ENCODE measurements at places on chromosomes 5 and 9. TPM values are rescaled to one million over a fixed set of nuclear protein-coding genes. Genes with fewer than 3 reads are reported as not detected.
A peak's percentile ranks its signal among the peaks of the same experiment; 100 is the strongest.

- DNase-seq = no peak
These were observed 80.5 kb downstream of the PLPP1 start for GRCh38 chr5:55454282-55454681.

GRCh38 chr5:110853267-110853666 is 114.5 kb downstream of the SLC25A46 start:
- DNase-seq = peak; percentile 80

GRCh38 chr5:55620009-55620765 is 85.4 kb upstream of the PLPP1 start:
- no peak for DNase-seq

- no peak for DNase-seq
These were observed 50.3 kb downstream of the MAP1B start for GRCh38 chr5:72157625-72157962.

The MZB1 gene
- 0.21 TPM for total RNA-seq

- DNase-seq = no peak
These were observed 98.9 kb upstream of the SPATA31D4 start for GRCh38 chr9:81829195-81829882.

The MEIKIN gene
- not detected for total RNA-seq

DNA sequence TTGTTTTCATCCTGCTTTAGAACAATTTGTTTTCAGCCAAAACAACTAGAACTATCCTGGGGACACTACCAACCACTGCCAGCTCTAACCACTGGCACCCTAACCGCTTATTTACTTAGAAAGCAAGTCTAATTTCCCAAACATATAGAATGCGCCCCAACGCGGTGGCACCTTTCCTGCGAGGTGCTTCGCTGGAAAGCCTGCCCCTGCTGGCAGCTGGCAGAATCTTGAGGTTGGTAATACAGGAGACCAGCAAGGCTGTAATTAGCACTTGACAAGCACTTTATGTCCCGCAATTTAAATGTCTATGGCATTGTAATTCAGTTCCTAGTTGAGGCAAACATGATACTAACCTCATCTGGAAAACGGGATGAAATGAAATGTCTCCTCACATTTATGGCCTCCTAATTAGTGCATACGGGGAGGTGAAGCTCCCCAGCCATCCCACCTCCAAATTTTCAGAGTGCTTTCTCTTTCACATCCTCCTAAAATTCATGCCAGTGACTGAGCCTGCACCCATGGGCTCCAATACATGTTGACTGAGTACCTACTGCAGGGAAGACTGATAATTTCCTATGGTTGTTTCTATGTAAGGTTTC is 30.4 kb downstream of the GABBR2 start:
- no peak for DNase-seq

DNA sequence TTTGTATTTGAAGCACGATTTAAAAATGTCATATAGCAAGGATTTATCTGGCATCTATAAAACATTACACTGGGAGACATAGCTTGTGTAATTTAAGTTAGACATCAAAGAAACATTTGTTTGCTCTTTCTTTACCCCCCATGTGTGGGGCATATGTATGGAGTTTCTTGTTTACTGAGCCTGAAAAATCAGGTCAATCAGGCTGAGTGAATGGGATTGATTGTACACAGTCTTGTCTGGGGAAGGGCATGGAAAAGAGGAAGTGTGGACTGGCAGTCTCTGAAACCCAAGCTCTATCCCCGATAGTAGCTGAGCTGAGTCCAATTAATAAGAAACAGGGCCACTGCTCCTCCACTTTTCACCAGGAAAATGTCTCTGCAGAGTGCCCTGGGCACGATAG is 49.4 kb downstream of the SLC46A2 start:
- no peak for DNase-seq

- DNase-seq = no peak
These were observed 188.3 kb downstream of the GRIA1 start for GRCh38 chr5:153678617-153679329.

The TAL2 gene
- total RNA-seq = not detected

The TNFSF8 gene
- not detected for total RNA-seq

DNA sequence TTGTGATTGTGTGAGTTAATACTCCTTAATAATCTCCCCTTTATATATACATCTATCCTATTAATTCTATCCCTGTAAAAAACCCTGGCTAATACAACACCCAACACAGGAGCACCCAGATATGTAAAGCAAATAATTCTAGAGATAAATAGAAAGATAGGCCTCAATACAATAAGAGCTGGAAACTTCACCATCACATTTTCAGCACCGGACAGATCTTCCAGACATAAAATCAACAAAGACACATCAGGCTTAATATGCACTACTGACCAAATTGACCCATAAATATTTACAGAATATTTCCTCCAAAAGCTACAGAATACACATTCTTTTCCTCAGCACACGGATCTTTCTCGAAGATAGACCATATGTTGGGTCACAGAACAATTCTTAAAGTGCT is 71.0 kb upstream of the ST8SIA4 start:
- DNase-seq = no peak

- no peak for DNase-seq
These were observed 82.6 kb upstream of the EQTN start for GRCh38 chr9:27379311-27380251.

DNA sequence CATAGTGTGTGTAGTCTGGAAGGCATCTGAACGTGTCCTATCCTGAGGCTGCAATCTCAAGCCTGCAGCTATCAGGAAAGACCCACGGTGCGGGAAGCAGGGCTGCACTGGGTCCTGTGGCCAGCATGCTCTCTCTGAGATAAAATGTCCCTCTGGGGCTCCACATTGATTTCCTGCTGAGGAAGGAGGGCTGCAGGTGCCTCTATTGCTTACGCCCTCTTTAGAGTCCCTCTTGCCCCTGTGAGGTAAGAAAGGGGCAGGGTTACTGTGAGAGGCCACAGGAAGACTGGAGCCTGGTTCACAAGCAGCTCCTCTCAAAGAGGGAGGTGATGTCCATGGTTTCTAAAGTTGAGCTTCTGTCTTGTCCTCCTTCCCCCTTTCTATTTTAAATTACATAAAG is 299.9 kb upstream of the RFX3 start:
- no peak for DNase-seq

The ENTPD8 gene
- total RNA-seq = not detected

GRCh38 chr5:146909255-146910068 is 30.9 kb upstream of the PPP2R2B start:
- no peak for DNase-seq

DNA sequence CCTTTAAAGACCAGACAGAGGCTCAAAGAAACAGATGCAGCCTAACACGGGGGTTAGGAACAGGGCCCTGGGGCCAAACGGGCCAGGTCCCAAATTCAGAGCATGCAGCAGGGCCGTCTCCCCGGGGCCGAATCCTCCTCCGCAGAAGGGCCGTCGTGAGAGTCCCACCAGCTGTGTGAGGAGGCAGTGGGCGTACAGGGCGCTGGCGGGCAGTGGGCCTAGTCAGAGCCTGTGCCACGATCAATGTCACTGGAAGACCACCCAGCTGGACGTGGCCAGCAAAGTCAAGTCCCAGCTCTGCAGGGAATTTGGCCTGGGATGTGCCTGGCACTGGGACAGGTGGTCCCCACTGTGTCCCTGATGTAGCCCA is 15.8 kb upstream of the FCN2 start:
- no peak for DNase-seq

- no peak for DNase-seq
These were observed 59.3 kb upstream of the MYO10 start for GRCh38 chr5:16995372-16995771.

DNA sequence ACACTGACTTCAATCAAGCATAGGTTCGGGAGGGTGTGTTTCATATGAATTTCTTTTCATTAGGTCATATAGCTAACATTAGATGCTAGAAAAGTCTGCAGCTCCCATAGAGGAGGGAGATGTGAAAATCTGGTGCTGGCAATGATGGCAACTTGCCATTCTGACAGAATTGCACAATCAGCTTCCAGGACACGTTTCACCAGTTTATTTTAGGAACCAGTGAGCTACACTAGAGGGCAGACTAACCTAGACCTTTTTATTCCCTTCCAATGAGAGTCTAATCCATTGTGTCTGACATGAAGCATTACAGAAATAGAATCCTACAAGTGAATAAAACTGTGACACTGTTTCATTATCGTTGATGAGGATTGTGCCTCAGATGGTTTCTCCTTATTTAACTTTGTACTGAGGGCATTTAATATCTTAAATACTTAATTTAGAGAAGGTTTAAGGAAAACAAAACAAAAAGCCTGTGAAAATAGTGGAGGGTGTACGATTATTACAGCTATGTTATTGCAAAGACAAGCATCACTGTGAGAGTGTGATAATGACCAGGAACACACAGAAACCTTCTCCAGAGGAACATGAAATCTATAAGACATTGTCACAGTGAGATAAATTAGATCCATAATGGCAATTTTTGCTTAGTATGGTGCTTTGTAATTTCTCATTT is 363.3 kb upstream of the RPS23 start:
- DNase-seq = peak; percentile 69

The RGS14 gene
- 19.6 TPM for total RNA-seq

DNA sequence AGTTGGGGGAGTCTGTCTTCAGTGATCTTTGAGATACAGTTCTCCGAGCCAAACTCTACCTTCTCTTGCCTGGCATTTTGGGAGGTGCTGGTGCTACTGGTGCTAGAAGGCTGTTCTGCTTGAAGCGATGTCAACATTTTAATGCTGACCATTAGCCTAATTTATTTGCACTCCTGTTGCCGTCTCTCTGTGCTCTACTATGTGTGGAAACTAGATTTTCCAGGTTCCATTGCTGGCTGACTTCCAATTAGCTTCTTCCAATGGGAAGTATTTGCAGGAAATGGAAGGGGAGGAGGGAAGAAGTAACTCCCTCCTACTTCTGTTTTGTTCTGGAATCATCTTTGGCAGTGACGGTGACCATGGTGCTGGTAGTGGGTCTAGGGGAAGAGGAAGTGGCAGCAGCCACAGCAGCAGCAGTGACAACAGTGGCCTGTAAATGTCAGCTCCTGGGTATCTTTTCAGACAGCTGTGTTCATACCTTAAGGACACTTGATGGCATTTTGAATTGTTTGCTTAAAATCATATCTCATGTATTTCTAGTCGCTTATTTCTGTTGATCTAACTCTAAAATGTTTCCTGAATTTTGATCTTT is 7.9 kb downstream of the TXNDC8 start:
- DNase-seq = no peak

- DNase-seq = no peak
These were observed 417.1 kb upstream of the DAP start for GRCh38 chr5:11177999-11178711.

DNA sequence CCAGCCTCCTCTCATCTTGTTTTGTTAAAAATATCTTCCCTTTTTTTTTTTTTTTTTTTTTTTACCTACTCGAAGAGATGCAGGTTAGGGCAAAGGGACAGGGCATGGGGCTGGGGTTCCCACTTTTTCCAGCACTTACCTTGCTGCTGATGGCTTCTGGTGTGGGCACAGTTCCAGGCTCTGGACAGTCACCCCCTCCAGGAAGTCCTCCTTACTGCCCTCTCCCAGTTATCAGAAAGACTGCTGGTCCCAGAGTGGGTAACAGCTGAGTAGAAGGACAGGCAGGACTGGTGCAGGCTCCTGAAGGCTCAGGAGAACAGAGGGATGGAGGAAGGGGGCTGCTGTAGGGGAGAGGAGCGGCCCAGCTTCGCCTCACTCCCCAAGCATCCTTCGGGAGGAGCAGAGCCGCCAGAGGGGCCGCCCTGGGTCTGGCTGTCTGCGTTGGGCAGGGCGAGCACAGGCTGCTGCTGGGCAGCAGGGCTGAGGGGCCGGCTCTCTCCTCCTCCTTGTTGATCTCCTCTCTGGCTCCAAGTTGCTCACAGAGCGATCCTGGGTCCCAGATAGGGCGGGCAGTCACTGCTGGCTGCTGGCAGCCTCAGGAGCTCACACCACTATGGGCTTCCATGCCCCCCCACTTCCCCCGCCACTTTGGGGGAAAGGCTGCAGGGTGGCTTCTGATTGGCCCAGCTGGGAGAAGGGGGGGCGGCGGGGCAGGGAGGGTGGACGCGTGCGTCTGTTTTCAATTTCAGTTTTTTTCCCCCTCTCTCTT is at the start of gene PDGFRB:
Gene PDGFRB (minus strand): TSS at position 588 of the 769 bp plus-strand sequence. CDS start 18,798 bp downstream, outside the sequence.
- DNase-seq = no peak

- DNase-seq = no peak
These were observed 55.3 kb downstream of the SMIM23 start for GRCh38 chr5:171840711-171841522.

The SLC34A1 gene
- total RNA-seq = not detected

DNA sequence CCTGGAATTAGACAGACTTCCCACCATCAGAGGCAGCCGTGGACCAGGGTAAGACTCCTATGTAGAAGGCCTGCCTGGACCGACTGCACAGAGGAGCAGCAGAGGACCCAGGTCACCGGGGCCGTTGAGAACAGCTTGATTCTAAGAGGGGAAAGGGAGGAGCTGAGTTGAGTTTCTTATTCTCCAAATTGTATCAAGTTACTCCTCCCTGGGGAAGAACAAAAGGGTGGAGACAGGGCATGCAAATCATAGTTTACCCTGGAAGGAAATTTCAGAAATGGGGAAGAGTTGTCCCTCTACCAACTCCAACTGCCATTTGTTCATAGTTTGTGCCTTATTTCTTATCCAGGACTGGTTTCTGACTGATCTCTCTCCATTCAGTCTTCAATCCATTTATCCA is 20.9 kb upstream of the SLC31A2 start:
- no peak for DNase-seq

DNA sequence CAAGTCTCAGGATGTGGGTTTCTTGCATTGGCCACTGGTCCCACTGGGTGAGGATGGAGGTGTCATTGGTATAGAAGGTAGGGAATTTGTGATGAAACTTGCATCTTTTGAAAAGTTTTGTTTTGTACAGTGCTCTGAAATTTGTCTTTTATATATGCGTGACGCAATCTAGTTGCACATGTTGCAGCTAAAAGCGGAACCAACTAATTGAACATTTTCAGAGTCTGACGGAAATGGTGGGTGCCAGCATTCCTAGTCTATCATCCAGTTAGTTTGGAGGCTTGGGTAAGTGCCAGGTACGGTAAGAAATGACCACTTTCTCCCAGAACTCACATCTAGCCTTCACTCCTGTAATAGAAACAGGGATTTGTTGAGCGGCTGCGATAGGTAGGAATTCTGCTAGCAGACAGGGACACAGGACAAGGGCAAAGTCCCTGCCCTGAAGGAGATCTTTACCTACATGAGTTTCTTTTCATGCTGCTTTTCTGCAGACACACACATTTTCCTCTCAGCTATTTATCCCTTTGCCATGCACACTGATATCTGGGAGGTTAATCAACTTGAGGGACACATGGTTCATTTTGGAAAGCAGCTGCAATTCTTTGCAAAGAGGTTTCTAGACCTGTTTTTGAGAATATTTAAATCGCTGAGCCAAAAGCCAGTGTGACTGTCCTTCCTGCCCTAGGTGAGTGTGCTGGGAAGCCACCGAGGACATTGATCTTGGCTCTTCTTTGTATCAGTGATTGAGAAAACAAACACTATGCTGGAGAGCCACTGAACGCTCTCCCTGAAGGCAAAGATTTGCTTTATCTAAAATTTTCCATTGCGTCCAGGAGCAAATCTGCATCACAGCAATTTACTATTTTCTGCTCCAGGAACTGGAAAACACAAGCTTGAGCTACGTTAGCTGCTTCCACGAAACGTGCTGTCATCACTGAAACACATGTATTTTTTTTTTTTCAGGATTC is 89.7 kb downstream of the DAP start:
- no peak for DNase-seq

Measured in foreskin keratinocyte (primary cell).